IPS-NIHi11 (cell line): ENCODE measurements at places on chromosomes 16 and 17.

DNA sequence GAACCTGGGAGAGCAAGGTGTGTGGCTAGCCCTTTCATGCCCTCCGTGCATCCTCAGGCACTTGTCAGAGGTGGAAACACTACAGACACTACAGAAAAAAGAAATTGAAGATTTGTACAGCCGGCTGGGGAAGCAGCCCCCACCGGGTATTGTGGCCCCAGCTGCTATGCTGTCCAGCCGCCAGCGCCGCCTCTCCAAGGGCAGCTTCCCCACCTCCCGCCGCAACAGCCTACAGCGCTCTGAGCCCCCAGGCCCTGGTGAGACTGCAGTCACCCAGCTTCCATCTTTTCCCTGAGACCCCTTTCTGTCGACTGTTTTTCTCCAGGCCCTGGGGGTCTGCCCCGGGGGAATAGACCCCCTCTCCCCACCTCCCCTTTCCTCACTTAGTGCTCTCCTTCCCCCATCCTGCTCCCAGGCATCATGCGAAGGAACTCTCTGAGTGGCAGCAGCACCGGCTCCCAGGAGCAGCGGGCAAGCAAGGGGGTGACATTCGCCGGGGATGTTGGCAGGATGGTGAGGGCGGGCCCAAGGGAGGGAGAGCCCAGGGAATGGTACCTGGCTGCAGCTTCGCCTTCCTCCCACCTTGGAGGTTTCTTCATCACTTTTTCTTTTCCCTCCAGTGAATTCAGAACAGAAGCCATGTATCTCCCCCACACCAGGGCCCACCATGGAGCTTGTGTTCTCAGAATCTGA lies 2.3 kb downstream of the COA3 start:
- no peak for DNase-seq

DNA sequence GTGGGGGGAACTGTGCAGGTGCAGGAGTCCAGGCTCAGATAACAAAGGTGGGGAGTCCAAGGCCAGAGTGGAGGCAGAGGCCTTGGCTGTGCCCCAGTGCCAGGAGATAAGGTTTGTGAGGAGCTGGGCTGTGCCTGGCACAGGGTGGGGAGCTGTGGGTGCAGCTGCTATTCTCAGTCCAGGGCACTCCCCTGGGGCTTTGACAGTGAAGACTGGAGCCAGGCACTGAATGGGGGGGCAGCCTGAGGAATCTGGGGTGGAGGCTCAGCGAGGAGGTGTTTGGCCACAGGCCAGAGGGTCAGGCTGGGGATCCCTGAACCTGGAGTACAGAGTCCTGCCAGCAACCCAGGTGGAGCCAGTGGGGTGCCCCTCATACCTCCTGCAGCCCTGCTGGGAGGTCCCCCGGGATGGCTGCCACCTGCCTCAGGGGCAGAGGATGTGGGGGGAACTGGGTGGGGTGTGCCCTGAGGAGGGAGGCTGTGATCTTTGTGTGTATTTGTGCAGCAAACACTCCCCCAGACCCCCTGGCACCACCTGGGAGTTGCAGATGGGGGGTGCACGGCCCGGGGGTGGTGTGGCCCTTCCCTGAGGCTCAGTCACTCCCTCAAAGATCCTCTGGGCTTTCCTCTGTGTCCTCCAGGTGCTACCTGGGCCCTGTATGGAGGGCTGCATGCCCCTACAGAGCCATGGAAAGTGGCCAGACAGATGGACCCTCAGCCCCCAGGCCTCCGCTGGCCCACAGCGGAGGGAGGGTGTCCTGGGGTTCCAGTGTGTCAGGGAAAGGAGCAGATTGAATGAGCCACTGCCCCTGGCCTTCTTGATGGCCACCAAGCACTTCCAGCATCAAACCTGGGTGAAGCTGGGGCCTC lies 44.5 kb upstream of the SMPD3 start:
- no peak for DNase-seq

DNA sequence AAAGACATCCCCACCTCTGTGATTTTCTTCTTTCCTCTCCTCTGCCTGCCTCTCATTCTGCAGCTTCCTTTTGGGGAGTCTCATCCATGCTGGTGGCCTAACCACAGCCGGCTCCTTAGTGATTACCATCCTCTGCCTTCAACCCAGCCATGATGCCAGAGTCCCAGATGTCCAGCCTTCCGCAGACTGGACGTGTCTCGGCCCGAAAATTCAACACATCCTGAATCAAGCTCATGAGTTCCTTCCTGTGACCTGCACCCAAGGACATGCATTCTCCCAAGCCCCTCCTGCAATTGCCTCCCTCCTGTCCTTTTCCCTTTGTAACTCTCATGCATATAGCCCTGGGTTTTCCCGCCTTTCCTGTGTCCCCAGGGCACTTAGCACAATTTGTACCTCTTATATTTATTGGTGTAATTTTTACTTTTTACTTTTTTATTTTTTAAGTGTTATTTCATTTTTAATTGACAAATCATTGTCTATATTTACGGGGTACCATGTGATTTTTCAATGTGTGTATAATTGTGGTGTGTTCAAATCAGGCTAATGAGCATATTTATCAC lies 1.2 kb upstream of the SLC13A5 start:
- no peak for DNase-seq

GRCh38 chr17:54992797-54993639 lies 24.5 kb downstream of the STXBP4 start:
- peak; percentile 35 for DNase-seq

DNA sequence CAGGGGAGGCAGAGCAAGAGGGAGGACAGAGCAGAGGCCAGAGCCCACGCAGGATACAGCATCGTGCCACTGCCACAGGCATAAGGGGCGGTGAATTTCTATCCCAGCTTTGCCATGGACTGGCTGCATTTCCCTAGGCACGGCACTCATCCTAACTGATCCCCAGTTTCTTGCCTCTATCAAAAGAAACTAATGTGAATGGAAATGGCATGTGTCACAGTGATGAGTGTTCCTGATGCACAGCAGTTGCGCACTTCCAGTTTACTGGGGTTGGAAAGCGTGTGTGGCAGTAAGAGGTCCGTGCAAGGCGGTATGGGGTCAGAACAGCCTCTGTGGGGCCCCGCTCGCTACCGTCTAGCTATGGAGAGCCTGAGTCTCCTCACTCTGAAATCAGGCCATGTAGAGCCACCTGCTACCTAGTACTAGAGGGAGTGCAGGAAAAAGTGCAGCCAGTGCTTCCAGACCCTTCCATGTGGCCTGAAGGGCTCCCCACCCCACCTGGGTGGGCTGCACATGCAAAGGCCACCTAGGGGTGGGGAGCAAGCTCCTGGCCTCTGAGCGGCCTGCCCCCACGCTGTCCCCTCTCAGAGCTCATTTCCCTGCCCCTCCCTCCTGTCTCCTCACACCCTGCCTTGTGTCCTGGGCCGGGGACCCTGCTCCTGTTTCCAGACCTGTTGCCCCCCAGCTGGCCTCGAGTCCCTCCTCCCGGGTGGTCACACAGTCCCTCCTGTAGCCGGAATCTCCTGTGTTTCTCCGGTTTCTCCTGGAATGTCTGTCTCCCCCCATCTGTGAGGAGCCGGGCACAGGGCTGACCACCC lies 5.0 kb upstream of the KCNJ18 start:
- DNase-seq: no peak

GRCh38 chr17:63489291-63489690 lies 12.4 kb downstream of the ACE start:
- no peak for DNase-seq

DNA sequence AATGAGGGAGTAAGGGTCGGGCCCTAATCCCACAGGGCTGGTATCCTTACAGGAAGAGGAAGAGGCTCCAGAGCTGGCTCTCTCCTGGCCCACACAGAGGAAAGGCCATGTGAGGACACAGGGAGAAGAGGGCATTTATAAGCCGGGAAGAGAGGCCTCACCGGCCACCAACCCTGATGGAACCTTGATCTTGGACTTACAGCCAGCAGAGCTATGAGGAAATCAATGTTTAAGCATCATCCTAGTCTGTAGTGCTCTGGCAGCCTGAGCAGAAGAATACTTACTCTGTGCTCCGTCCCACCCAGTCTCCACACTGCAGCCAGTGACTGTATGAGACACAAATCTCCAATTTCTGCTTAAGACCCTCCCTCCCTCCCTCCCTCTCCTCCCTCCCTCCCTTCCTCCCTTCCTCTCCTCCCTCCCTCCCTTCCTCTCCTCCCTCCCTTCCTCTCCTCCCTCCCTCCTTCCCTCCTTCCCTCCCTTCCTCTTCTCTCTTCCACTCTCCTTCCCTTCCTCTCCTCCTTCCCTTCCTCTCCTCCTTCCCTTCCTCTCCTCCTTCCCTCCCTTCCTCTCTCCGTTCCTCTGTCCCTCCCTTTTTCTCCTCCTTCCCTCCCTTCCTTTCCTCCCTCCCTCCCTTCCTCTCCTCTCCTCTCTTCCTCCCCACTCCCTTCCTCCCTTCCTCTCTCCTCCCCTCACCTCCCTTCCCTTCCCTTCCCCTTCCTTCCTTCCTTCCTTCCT lies 8.9 kb upstream of the TMEM220 start:
- DNase-seq: no peak

GRCh38 chr16:4591191-4591590 lies 23.5 kb downstream of the UBALD1 start:
- no peak for DNase-seq
